Fibroblast of the conjunctiva (primary cell): ENCODE measurements at places on chromosomes 7 and 10.

GRCh38 chr10:85645053-85645452 is 721.5 kb downstream of the GRID1 start:
- no peak for DNase-seq

GRCh38 chr10:75034131-75034512 is 77.3 kb upstream of the SAMD8 start:
- no peak for DNase-seq

- no peak for DNase-seq
Measured at GRCh38 chr10:133365461-133366129, 7.6 kb downstream of the ECHS1 start.

DNA sequence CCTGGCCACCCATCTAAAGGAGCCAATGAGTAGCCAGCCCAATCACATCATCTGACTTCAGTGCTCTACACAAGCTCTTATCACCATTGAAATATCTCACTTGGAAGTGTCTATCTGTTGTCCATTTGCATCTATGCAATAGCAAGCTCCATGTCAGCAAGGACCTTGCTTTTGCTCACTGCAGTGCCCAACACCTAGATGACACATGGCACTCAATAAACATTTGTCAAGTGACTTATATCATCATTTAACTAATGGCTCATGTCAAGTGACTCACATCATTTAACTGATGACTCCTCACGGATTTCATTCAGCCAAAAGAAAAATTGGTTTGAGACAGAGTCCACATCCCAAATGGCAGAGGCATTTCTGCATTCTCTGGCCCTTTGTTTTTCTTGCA is 92.9 kb upstream of the ADAM12 start:
- no peak for DNase-seq

- DNase-seq: peak; percentile 21
Measured at GRCh38 chr7:111953611-111954010, 252.6 kb downstream of the DOCK4 start.

DNA sequence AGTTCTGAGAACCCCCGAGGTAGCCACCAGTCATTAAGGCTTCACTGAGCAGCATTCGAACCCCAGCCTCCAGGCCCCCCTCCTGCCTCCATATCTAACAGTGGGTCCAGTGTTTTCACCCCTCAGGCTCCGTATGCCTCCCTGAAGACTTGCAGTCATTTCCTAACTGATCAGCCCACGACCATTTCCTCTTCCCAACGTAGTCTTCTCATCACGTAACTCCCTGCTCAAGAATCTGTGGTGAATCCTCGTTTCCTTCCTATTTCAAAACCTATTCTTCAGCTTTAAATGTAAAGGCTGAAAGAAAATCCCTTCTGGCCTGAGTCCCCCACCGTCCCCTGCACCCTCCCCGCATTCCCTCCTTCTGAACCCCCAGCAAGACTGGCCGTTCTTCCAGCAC is 21.1 kb downstream of the FRMD4A start:
- DNase-seq: no peak

DNA sequence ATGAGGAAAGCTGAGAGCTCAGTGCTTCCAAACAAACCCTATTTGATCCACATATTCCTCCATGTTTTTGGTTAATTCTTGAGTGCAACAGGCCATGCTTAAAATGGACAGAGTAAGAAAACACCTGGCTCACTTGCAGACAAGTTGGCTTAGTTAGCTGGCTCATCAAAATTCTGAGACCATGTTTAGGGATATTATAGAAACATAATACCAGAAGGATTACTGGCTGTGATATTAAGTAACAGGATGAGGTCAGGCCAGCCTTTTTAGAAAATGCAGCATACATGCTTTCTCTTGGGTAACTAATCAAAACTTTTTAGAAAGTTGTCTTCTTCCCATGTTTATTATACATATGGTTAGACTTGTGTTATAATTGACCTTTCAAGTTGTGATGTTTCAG is 867.2 kb upstream of the LRRTM3 start:
- no peak for DNase-seq

GRCh38 chr7:138465046-138465445 is 5.0 kb downstream of the TRIM24 start:
- DNase-seq: no peak

- no peak for DNase-seq
Measured at GRCh38 chr10:19097151-19097550, 48.5 kb downstream of the MALRD1 start.

DNA sequence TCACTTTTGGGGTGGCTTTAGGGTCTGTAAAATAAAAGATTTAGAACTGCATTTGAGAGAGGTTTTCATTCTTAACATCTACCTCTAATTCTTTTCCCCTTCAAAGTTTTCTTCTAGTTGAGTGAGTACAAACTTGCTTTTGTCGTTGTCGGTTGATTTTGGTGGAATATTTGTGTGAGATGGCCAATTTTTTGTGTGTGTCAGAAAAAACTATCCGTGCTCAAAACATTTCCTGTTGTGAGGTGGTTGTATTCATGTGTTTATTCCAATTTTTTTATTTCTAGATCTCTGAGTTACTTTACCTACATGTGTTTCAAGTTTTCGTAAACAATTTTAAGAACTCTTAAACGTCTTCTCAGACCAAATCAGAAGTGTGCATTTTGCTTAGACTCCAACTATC is 1.6 kb downstream of the AHR start:
- DNase-seq: no peak

GRCh38 chr7:133763076-133763640 is 364.0 kb upstream of the LRGUK start:
- no peak for DNase-seq

GRCh38 chr7:55498770-55499169 is 73.5 kb downstream of the VOPP1 start:
- DNase-seq: no peak

DNA sequence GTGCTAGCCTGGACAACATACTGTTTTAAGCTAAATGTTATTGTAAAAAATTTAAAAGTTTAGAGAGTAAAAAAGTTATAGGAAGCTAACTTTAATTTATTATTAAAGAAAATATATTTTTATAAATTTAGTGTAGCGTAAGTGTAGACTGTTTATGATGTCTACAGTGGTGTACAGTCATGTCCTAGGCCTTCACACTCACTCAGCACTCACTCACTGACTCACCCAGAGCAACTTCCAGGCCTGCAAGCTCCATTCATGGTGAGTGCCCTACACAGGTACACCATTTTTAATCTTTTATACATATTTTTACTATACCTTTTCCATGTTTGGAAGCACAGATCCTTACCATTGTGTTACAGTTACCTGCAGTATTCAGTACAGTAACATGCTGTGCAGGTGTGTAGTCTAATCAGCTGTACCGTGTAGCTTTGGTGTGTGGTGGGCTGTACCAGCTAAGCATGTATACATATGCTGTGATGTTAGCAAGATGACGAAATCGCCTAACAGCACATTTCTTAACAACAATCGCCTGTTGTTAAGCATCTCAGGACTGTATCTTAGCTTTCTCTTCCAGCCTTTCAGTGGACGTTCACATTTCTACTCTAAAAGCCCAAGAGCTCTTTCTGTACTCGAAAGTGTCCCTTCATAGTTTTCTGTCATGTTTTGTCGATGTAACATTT is 12.5 kb downstream of the RNF32 start:
- DNase-seq: no peak
